ENCODE measurements at places on chromosomes 6 and 20. TPM values are rescaled to one million over a fixed set of nuclear protein-coding genes. Genes with fewer than 3 reads are reported as not detected.

Gene SLC22A3
- 49.6 TPM for total RNA-seq

Gene ZHX3
- 5.0 TPM for total RNA-seq

Gene PNLDC1
- not detected for total RNA-seq

Gene SPATA2
- 9.0 TPM for total RNA-seq

Gene HLA-DOA
- not detected for total RNA-seq

Gene IRF4
- total RNA-seq, result 0.21 TPM

Gene GSTA3
- not detected for total RNA-seq

Gene SLC24A3
- not detected for total RNA-seq

Gene HAO1
- not detected for total RNA-seq

Gene MDC1
- total RNA-seq, result 16.4 TPM

Gene SLC32A1
- not detected for total RNA-seq

Gene DEFB124
- total RNA-seq, result not detected

Gene KCNQ2
- total RNA-seq, result 0.58 TPM

Gene MAP3K5
- 2.2 TPM for total RNA-seq

Gene KATNA1
- 11.8 TPM for total RNA-seq

Gene SLC2A4RG
- total RNA-seq, result 97.6 TPM

Gene GCNT2
- total RNA-seq, result 7.5 TPM

Gene AKAP7
- total RNA-seq, result 2.9 TPM

Gene EPHA7
- 0.18 TPM for total RNA-seq

Gene HLA-DPB1
- not detected for total RNA-seq

Gene SLPI
- 11.8 TPM for total RNA-seq

Gene KPNA5
- total RNA-seq, result 1.9 TPM

Gene NFATC2
- 8.5 TPM for total RNA-seq

Gene SMLR1
- not detected for total RNA-seq

Gene ANGPT4
- total RNA-seq, result not detected

Gene COL9A3
- total RNA-seq, result 0.55 TPM

Gene UBE2V1
- 110 TPM for total RNA-seq

Gene RAET1G
- 9.8 TPM for total RNA-seq

Gene TTLL9
- 0.15 TPM for total RNA-seq

Gene NUS1
- total RNA-seq, result 31.4 TPM

Gene SLC22A1
- 1.7 TPM for total RNA-seq

Gene CCR6
- not detected for total RNA-seq

Gene DEFB126
- total RNA-seq, result not detected

Gene C6orf58
- total RNA-seq, result not detected

Gene LY6G6D
- total RNA-seq, result not detected

Gene PARD6B
- total RNA-seq, result 3.5 TPM

Gene GHRH
- total RNA-seq, result not detected

Gene TIAM2
- 5.6 TPM for total RNA-seq

Data from A549 treated with GW870086 at 1 μM for 4 hours (cell line).